Adrenal gland (tissue), 19 donors: ENCODE measurements at places on chromosomes 2 and 18. TPM values are rescaled to one million over a fixed set of nuclear protein-coding genes. Genes with fewer than 3 reads are reported as not detected.

The LOXHD1 gene
- total RNA-seq, result not detected

The RGPD4 gene
- total RNA-seq, result not detected

The MBD1 gene
- 70.4 TPM for total RNA-seq

The HOXD12 gene
- total RNA-seq, result not detected

The SNRNP27 gene
- total RNA-seq, result 35.2 TPM

- H3K27me3 ChIP-seq, result no peaks in the 10 kb centered on the region
- peaks cover 28% of the 10 kb centered on the region for H3K4me1 ChIP-seq
- no peak for DNase-seq
- no peaks in the 10 kb centered on the region for H3K36me3 ChIP-seq
- H3K27ac ChIP-seq, result no peak overlapping the region
These were observed 56.0 kb downstream of the CCDC88A start for GRCh38 chr2:55363636-55364035.

DNA sequence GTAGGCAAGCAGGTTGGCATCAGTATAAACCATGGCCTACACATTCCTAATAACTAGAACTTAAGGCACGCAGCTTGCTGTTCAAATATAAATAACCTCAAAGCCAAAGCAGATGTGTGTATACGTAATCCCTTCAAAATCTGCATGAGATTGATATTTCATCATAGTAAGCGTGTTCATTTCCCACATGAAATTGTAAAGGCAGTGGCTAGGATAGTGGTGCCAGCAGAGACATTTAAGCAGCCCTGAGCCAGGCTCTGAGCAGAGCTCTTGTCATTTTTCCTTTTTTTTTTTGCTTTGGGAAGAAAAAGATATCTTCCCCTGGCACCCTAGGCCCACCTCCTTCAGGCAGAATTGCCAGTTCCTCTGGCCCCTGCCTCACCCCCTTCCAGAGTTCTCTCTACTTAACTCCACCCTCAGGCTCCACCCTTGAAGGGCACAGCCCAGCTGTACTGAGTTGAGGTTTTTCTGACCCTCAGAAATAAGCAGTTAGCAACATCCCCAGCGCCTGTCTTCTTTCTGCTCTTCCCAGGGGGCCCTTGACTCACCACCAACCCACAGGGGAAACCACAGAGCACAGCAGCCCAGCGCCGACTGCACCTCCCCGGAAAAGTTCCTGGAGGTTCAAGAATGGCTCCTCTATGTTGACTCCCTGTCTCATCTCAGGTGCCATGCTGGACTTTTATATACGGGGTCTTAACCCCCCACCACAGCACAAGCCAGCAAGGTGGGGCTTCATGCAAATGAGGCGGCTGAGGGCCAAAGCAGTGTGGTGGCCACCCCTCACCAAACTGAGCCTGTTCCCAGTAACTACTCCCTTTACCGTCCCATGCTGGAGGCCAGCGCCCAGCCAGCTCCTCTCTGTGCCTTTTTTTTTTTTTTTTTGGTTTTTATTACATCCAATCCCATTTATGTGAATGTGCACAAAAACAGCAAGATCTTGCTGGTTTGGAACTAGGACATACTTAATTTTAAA lies 84.7 kb downstream of the EHD3 start:
- H3K4me1 ChIP-seq, result peaks cover 25% of the 10 kb centered on the region
- H3K27me3 ChIP-seq, result no peaks in the 10 kb centered on the region
- peak; percentile 38 for DNase-seq
- H3K27ac ChIP-seq, result no peak overlapping the region
- H3K4me3 ChIP-seq, result no peak overlapping the region

GRCh38 chr2:104164721-104165252 lies 689.1 kb upstream of the POU3F3 start:
- H3K4me3 ChIP-seq, result no peak overlapping the region
- H3K4me1 ChIP-seq, result no peaks in the 10 kb centered on the region
- no peaks in the 10 kb centered on the region for H3K36me3 ChIP-seq
- H3K27ac ChIP-seq, result no peak overlapping the region
- H3K27me3 ChIP-seq, result peaks cover 4% of the 10 kb centered on the region
- no peak for DNase-seq

DNA sequence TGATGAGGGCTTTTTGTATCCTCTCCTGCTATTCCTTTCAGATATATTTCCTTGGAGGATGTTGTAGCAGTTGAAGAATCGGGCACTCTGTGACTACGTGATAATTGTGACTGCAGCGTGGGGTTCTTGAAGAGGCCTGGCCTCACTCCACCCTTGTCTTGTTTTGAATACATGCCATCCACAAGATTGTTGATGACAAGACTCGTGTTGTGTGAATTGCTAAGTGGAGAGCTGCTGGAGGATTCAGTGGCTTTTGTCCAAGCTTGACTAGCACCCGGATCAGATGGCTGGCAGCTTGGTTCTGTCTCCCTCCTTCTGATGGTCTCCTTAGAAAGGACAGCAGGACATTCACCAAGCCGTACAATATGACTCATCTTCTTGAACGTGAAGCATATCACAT lies 146.9 kb downstream of the DAW1 start:
- H3K27me3 ChIP-seq, result no peaks in the 10 kb centered on the region
- no peak for DNase-seq
- no peaks in the 10 kb centered on the region for H3K36me3 ChIP-seq
- H3K4me1 ChIP-seq, result no peaks in the 10 kb centered on the region
- H3K27ac ChIP-seq, result no peak overlapping the region

- H3K4me1 ChIP-seq, result no peaks in the 10 kb centered on the region
- no peak overlapping the region for H3K27ac ChIP-seq
- no peak for DNase-seq
These were observed 49.7 kb downstream of the RASGRP3 start for GRCh38 chr2:33526132-33526531.

DNA sequence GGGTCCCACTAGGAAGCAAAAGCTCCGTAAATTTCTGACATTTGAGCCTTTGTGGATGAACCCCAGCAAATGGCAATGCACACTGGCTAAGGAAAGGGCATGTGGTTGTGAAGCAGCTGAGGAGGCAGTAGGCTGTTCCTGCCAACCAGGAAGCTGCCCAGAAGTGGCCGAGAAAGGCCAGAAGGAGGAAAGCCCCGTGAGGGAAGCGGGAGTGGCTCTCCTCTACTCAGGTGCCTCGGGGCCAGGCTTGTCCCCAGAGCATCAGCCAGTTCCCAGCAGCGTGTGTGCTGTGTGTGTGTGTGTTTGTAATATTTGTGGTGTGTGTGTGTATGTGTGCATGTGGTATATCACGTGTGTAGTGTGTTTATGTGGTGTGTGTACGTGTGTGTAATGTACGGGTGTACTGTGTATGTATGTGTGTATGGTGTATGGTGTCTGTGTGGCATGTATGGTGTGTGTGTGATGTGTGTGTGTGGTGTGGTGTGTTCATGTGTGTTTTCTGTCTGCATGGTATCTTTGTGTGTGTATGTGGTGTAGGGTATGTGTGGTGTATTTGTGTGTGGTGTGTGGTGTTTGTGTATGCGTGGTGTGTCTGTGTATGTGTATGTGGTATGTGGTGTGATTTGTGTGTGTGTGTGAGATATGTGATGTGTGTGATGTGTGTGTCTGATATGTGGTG lies 90.6 kb downstream of the APOB start:
- DNase-seq, result no peak
- H3K27me3 ChIP-seq, result no peaks in the 10 kb centered on the region
- no peaks in the 10 kb centered on the region for H3K36me3 ChIP-seq
- no peak overlapping the region for H3K27ac ChIP-seq

DNA sequence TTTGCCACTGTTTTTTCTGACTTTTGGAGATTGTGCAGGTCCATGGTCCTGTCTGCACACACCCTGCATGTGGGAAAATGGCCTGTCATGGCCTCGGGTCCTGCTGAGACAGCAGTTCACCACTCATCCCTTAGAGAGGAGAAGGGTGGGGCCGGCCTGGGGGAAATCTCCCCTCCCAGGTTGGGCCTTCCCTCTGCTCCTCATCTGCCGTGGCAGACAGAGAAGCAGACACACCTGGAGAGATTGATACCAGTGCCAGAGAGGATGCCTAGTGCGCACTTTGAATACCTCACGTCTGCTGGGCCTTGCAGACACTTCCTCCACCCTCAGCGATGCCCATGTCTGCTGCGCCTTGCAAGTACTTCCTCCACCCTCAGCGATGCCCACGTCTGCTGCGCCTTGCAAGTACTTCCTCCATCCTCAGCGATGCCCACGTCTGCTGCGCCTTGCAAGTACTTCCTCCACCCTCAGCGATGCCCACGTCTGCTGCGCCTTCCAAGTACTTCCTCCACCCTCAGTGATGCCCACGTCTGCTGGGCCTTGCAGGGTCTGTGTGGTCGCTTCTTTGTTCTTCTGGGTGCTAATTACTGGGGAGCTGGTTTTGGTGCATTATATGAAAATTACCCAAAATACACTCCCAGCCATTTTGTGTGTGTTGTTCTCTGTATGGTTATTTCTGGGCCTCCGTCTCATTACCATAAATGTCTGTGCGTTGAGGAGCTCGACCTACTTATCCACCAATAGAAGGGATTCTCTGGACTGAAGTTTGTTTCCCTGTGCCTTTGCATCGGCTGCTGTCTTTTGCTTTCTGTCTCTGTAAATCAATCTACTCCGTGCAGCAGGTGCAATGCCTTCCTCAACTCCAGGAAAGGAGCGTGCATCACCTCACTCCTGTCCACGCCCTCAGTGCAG lies 186.9 kb upstream of the PXDN start:
- no peak overlapping the region for H3K27ac ChIP-seq
- no peak overlapping the region for H3K4me3 ChIP-seq
- H3K27me3 ChIP-seq, result no peaks in the 10 kb centered on the region
- no peak for DNase-seq
- no peaks in the 10 kb centered on the region for H3K36me3 ChIP-seq
- H3K4me1 ChIP-seq, result no peaks in the 10 kb centered on the region

GRCh38 chr2:39516347-39517101 lies 79.4 kb upstream of the MAP4K3 start:
- H3K36me3 ChIP-seq, result no peaks in the 10 kb centered on the region
- DNase-seq, result peak; percentile 60
- H3K27me3 ChIP-seq, result no peaks in the 10 kb centered on the region
- H3K4me1 ChIP-seq, result peaks cover 38% of the 10 kb centered on the region
- H3K27ac ChIP-seq, result no peak overlapping the region

GRCh38 chr2:64018701-64019082 lies 536 bp downstream of the VPS54 start:
- peaks cover 31% of the 10 kb centered on the region for H3K4me1 ChIP-seq
- H3K4me3 ChIP-seq, result peak overlapping the region; percentile 88
- no peaks in the 10 kb centered on the region for H3K36me3 ChIP-seq
- peak; percentile 67 for DNase-seq
- H3K27ac ChIP-seq, result peak overlapping the region; percentile 97
- no peaks in the 10 kb centered on the region for H3K27me3 ChIP-seq
